ENCODE measurements at places on chromosomes 16 and 17.

DNA sequence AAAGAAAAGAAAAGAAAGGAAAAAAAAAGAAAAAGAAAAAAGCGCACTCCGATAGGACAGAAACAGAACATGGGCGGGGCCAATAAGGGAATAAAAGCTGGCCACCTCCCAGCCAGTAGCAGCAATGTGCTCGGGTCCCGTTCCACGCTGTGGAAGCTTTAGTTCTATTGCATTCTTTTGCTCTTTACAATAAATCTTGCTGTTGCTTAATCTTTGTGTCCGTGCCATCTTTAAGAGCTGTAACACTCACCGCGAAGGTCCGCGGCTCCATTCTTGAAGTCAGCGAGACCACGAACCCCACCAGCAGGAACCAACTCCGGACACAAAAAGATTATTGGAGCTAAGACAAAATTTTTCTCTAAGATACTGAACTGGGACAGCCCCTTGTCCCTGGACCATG lies 3.1 kb upstream of the ARL5C start:
- no peak for DNase-seq

- no peak for DNase-seq
These were observed 88.7 kb downstream of the HS3ST3A1 start for GRCh38 chr17:13513039-13513405.

DNA sequence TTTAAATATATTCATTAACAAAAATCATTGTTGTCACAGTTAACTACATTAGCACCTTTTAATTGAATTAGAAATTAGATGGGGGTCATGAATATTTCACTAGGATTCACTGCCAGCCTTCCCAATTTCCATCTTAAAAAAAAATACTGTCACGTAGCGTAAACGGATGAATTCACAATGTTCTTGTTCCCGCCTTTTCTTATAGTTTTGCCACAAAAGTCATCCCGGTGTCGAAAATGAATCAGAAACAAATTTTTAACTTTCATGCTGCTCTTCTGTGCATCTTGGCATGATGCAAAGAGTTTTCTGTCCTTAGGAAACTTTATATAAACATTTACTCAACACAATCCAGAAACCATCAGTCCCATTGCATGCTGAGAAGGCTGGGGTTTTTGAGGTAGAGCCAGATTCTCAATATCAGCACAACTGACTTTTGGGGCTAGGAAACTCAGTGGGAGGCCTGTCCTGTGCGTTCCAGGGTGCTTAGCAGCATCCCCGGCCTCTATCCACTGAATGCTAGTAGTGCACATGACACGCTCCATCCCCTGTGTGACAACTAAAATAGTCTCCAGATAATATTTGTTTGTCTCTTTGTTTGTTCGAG lies 252.9 kb upstream of the XYLT1 start:
- no peak for DNase-seq

DNA sequence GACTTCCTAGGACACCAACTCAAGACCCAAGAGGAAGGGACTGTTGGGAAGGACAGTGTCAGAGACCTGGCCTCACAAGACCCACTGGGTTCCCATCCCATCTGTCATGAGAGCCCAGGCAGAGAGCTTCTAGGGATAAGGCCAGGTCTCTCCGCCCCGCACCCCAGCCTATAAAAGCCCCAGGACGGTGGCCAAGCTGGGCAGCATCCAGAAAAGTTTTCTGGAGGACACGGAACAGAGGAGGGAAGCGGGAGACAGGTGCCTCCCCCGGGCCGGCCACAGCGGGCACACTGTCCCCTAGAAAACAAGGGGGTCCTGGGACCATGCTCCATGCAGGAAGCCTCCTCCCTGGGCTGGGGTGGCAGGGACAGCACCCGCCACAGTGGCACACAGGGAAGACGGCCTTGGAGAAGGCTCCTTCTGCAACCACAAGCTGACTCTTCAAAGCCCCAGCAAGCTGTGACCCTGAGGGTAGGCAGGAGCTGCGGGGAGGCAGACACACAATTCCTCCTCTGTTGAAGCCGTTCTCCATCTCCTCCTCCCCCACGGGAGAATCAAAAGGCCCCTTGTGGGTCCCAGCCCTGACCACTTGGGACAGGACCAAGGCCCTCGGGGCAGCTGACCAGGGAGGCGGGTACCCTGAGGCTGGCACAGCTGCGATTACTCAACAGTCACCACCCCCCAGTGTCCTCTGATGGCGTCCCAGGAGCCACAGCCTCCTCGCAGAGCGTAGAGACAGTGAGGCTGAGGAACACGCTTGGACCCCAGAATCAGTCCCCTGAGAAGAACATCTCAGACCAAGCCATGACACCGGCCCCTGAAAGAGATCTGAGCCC lies 26.1 kb downstream of the TRPV3 start:
- peak; percentile 64 for DNase-seq

GRCh38 chr17:47996201-47996600 lies 25.3 kb downstream of the CDK5RAP3 start:
- no peak for DNase-seq

DNA sequence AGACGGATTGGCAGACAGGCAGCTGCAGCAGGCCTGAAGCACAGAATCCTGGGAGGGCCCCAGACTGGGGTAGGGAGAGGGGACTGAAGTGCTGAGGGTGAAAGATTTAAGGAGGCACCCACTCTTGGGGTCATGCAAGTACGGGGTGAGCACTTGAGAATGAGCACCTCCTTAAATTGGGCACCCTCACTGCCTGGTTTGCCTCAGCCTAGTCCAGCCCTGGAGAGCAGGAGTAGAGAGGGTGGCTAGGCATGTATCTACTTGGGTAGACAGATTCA lies 154.1 kb upstream of the CDC42EP4 start:
- DNase-seq, result no peak

DNA sequence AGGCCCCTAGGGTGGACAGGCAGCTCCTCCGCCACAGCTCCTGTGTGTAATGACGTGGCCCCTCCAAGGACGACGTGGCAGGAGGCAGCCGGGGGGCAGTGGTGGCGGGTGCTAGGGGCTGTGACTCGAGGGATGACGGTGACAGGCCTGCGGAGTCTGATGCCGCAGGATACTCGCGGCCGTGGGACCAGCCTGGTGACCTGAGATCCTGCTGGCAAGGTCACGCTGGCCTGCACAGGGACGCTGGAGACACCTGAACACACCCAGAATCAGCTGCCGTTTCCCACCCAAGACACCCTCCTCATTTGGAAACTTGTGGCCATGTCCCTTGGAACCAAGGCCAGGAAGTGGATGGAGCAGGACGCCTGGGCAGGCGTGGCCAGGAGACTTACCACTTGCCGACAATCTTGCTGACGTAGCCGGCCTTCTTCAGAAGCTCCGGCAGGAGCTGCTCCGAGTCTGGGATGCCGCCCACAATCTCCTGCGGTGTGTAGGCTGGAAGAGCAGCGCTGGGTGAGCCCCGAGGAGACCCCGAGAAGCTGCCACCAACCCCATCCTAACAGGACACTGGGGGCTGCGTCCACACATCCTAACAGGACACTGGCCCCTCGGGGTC lies 16.0 kb downstream of the GALNS start:
- no peak for DNase-seq

GRCh38 chr16:68711421-68712139 lies 25.5 kb upstream of the CDH1 start:
- DNase-seq, result no peak

DNA sequence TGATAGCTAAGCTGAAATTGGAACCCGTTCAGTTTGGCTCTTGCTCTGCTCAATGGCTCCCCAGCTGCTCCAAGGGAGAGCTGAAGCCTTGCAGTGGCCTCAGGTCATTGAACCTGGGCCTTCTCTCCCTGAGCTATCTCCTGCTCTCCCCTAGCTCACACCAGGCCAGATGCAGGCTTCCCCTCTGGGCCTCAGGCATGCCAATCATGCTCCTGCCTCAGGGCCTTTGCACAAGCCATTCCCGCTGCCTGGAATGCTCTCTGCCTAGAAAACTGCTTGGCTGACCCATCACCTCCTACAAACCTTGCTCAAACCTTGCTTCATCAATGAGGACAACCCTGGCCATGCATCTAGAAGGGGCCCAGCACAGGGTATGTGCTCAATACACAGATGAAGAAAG lies 16.7 kb upstream of the KRTAP17-1 start:
- DNase-seq, result no peak

GRCh38 chr17:21674242-21674731 lies 18.0 kb upstream of the KCNJ18 start:
- no peak for DNase-seq

DNA sequence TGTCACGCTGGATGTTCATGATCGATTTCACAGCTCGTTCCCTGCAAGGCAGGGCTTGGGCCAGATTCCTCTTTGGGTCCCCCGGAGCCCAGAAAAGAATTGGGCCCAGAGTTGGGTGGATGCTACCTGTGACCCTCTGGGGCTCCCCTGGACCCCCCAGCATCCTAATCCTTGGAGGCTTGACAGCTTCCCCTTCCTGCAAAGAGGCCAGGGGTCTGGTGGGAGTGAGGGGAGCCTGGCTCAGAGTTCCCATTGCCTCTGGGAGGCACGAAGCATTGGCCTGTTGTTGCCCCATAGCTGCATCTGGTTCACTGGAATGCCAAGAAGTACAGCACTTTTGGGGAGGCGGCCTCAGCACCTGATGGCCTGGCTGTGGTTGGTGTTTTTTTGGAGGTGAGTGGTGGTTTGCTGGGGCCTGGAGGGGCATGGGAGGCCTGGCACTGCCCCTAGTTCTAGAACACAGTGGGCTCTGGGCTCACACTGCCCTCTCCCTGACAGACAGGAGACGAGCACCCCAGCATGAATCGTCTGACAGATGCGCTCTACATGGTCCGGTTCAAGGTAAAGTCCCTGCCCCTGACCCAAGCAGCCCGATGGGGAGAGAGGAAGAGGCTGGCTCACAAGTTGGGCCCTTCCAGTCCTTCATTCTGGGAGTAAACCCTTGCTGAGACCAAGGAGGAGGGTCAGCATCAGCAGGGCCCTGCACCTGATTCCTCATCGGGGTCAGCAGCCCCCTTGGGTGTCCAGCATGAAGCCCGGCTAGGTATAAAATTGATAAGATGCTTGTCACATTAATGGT lies 7.2 kb downstream of the CA7 start:
- DNase-seq, result no peak

- no peak for DNase-seq
These were observed 70.3 kb upstream of the C17orf78 start for GRCh38 chr17:37305406-37305905.

- DNase-seq, result no peak
These were observed 4.8 kb upstream of the KRT36 start for GRCh38 chr17:41494524-41494923.

DNA sequence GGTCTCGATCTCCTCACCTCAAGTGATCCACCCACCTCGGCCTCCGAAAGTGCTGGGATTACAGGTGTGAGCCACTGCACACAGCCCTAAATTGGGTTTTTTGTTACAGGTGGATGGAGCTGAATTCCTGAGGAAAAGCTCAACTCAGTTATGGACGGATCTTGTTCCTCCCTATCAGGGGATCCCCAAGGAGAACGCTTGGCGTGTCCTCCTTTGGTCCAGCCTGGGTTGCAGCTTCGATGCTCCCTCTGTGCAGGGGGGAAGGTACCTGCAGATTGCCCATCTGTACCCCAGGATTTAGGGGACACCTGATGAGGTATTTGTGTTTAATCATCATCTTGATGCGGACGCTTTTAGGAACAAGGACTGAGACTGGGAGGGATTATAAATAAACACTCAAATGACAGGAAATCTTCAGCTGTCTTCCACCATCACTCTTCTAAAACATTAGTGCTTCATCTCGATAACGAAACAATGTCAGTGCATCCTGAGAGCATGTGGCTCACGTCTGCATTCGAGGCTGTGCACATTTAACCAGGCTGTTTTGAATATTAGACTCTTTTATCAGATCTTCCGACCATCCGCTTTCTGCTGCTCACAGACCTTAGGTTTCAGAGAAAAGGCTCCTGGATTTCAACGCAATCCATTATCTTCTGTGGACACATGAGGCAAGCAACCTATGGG lies 18.2 kb upstream of the MEIOB start:
- DNase-seq, result no peak
